LHCN-M2 (cell line): ENCODE measurements at places on chromosomes 12 and 14. TPM values are rescaled to one million over a fixed set of nuclear protein-coding genes. Genes with fewer than 3 reads are reported as not detected.

The CACNA1C gene
- total RNA-seq: 0.13 and 0.57 TPM in 2 replicates

The RNASE1 gene
- not detected in 2 replicates for total RNA-seq

DNA sequence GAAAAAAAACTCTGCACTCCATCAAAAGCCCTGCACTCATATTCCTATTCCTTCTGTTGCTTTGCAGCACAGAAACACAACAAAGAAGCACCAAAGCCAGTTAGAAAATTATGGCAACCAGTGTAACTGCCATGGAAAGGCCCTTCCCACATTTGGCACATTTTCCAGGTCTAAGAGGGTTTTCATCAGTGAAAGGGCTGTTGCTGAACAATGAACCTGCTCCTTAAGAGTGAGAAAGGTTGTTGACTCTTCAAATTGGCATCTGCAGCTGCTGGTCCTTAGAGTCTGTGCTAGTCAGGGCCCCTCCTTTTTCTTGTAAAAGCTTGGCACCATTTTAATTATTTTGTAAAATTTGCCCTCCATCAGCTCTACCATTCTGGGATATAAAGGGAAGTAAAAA lies 378.7 kb upstream of the KITLG start:
- no peak for DNase-seq

The ZNF26 gene
- total RNA-seq: 16.2 and 16.3 TPM in 2 replicates

DNA sequence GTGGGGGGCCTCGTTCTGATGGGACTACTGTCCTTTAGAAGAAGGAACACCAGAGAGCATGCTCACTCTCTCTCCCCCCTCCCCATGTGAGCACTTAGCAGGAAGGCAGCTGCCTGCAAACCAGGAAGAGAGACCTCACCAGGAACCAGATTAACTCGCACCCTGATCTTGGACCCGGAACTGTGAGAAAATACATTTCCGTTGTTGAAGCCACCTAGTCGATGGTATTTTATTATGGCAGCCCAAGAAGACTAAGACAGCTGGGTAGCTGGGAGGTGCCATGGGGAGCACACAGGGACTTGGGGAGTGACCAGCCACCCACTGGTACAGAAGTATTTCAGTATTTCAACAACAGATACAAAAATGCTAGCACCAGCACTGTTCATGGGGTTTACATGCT lies 59.0 kb downstream of the VCPKMT start:
- DNase-seq: no peak

DNA sequence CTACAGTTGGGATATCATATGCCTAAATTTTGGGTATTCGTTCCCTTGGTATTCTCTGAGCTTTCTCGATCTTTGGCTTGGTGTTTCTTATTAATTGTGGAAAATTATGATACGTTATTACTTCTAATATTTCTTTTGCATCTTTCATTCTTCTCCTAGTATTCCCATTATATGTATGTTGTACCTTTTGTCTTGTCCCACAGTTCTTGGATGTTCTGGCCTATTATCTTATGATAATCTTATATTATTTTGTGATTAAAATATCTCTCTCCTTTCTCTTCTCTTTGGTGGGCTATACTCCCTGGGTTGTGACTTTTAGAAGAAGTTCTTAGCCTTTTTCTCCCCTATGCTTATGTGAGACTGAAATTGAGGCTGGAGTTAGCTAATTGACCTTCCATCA lies 25.2 kb downstream of the PTCSC3 start:
- no peak for DNase-seq

- no peak for DNase-seq
These were observed 277.0 kb downstream of the CEP128 start for GRCh38 chr14:80664576-80664975.

The CIROP gene
- total RNA-seq: not detected in 2 replicates

- peak; percentile 51 for DNase-seq
These were observed at the start of gene MMP17 for GRCh38 chr12:131827961-131828534. Gene MMP17 (plus strand): TSS chr12:131828393. CDS start chr12:131828495, 102 bp downstream.

The OLR1 gene
- total RNA-seq: not detected in 2 replicates

GRCh38 chr14:34297786-34298520 lies 164.1 kb downstream of the SPTSSA start:
- peak; percentile 5 for DNase-seq

The MYF6 gene
- total RNA-seq: 29.3 and 29.4 TPM in 2 replicates

DNA sequence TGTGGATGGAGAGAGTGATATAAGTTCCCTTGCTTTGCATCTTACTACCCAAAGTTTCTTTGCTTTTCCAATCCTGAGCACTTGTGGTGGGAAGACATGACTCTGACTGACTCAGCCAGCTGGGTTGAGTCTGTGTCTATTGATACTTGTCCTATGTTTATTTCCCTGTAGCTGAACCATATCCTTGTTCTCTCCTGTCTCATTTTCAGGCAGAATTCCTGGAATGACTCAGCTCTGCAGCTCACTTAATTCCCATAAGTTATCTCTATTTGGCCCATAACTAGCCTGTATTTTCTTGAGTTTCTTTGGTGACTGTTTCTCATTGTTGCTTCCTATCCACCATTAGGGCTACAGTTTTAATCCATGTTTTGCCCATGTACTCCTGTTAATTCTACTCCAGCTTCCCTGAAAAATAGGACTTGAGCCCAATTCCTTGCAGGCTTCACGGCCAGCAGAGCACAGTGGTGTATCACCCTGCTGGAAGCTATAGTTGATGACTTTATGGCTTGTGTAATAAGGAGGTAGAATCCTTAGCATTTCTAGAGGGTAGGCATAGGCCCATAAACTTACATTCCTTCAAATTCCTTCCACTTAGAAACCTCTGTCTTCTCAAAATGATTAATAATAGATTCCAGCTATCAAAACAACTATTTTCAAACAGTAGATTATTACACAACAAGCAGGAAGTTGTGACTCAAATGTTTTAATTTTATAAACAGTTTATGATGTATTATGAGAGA lies 183.1 kb downstream of the TMTC3 start:
- DNase-seq: peak; percentile 96

DNA sequence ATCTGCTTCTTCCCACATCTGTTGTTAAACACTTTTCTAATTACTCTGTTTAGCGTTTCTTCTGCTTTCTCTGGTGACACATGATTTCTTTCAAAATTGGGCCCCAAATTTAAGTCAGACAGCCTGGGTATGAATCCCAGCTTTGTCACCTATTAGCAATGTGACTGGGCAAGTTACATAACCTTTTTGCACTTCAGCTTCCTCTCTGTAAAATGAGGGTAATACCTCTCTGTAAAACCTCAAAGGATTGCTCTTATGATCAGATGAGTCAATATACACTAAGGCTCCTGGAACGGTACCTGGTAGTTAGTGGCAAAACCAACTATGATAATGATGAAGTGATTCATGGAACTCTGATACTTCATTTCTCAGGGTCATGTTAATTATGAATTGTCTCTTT lies 33.0 kb downstream of the E2F7 start:
- peak; percentile 44 for DNase-seq

The NEUROD4 gene
- not detected in 2 replicates for total RNA-seq

GRCh38 chr14:89849931-89850330 lies 104.6 kb downstream of the EFCAB11 start:
- DNase-seq: peak; percentile 26
